COLO829 (cell line): ENCODE measurements at places on chromosomes 3 and 15.

DNA sequence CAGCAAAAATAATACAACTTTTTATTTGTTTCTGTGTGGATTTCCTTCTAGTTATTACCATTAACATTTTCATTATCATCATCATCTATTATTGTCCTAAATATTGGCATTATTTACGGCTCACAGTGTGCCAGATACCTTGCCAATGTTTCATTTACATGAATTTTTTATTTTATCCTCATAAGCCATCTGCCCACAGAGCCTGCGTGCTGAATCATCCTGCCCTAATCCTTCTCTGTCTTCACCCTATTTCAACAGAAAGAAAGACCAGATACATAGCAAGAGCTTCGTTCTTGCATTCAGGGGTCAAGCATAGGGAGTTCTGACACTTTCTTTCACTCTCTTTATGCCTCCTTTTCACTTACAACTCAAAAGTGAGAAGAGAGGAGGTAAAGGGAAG, 82.0 kb downstream of the KCNMB2 start:
- no peak for DNase-seq

DNA sequence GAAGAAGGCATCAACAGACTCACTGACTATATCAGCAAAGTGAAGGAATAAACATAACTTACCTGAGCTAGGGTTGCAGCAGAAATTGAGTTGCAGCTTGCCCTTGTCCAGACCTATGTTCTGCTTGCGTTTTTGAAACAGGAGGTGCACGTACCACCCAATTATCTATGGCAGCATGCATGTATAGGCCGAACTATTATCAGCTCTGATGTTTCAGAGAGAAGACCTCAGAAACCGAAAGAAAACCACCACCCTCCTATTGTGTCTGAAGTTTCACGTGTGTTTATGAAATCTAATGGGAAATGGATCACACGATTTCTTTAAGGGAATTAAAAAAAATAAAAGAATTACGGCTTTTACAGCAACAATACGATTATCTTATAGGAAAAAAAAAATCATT, 17.8 kb downstream of the LMOD3 start:
- DNase-seq, result no peak

- DNase-seq, result no peak
These were observed 14.6 kb downstream of the ZNF860 start for GRCh38 chr3:31996195-31996594.

DNA sequence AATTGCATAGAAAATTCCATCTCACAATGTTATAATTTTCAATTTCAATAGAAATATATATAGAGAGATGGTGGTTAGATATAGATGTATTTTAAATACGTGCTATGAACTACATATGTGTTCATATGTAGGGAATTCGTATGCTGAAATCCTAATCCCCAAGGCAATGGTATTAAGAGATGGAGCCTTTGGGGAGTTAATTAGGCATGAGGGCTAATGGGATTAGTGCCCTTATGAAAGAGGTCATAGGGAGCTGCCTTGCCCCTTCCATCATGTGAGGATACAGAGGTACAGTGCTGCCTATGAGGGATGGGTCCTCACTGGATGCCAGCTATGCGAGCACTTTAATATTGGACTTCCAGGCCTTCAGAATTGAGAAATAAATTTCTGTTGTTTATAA, 79.6 kb upstream of the CCDC54 start:
- DNase-seq, result no peak

DNA sequence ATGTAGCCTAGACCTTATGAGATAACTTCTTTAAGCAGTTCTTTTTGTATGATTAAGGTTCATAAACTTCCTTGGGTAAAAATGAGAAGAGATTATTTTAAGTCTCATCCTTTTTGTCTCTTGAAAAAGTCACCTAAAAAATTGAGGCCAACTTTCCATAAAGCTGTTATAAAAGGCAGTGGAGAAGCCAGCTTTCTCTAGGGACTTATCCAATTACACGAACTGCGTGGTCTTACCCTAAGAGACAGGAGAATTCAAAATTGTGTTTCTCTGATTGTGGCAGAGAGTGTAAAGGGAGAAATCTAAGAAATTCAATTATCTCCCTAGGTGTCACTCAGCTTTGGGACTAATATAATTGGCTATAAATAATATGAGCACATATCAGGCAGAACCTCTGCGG, 262.0 kb downstream of the SHOX2 start:
- no peak for DNase-seq

- DNase-seq, result no peak
These were observed 557.2 kb downstream of the TUSC7 start for GRCh38 chr3:117266806-117267205.

DNA sequence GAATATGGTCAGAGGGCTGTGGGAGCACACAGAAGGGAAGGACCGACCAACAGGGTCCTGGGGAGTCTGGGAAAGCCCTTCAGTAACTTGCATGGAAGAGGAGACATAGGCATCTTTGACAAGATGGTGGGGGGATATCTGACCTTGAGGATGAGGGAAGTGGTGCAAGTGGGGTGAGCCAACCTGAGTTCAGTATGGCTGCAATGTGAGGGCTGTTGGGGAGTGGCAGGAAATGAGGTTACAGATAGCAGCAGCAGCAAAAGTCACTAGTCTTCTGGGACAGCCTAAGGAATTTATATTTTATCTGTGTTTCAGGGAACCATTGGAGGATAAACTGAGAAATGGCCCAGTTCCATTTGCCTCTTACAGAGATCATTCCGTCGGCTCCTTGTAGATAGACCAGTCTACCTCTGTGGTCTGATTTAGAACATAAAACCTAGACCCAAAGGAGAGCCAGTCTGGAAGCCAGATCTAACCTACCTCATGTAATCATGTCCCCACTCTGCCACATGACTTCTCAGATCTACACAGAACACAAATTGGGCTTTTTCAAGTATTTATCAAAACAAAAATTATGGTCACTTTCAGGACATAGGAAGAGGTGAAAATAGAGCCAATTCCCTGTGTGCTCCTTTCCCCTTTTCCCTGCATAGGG, 75.6 kb downstream of the ST6GAL1 start:
- DNase-seq, result no peak

- DNase-seq, result no peak
These were observed 1.1 kb downstream of the SNRK start for GRCh38 chr3:43287500-43287873.

GRCh38 chr15:98003518-98003917, 43.0 kb downstream of the ARRDC4 start:
- DNase-seq, result no peak

DNA sequence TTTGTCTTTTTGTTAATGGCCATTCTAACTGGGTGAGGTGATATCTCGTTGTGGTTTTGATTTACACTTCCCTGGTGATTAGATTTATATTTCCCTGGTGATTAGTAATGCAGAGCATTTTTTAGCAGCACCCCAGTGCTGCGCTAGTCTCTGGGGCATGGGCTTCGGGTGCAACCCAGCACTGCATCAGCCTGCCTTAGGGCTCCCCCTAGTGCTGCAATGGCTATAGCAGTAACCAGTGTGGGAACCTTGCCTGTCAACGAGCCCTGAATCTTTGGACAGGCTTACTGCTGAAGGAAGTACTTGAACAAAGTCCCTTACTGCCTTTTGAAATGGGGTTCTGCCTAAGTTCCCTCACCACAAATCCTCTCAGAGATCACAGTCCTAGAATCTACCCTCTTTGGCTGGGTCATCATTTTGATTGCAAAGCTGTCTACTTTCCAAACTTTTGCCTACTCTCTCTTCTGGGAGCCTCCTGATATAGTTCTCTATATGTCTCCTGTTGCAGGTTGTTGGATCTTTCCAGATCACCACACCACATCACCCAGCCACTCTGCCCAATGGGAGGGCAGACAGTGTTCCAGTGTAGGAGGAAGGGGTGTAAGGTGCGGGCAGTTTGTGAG, 79.2 kb upstream of the CCNL1 start:
- peak; percentile 73 for DNase-seq

DNA sequence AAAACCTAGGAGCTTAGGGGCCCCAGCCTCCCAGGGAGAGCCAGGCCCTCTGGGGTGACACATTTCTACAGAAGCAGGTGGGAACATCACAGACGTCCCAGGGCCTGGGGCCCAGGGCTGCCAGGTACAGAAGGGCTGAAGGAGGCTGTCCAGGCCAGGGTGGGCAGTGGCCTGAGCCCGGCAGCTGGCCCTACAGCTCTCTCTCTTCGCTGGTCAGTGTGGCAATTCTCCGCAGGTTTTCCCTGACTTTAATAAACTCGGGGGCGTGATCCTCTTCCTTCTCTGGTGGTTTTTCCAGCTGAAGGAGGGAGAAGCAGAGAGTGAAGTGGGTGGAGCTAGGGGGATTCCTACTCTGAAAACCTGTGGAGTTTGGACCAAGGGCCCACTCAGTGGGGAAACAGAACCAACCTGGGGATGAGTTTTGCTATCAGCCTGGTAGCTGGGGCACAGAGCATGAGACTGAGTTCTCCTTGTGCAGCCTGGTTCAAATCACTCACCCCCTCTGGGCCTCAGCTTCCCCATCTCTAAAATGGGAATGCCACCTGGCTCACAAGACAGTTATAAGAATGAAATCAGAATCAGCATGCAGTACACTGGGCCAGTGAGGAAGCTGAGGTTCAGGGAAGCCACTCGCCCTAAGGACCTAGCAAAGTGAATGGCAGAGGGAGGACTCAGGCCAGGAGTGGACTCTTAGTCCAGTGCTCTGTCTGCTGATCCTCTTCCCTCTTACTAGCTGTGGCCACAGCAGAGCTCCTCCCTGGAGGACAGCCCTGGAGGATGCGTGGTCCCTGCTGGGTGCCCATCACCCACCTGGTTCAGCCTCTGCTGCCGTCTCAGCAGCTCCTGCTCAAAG, 10.6 kb downstream of the FAM107A start:
- DNase-seq, result no peak

DNA sequence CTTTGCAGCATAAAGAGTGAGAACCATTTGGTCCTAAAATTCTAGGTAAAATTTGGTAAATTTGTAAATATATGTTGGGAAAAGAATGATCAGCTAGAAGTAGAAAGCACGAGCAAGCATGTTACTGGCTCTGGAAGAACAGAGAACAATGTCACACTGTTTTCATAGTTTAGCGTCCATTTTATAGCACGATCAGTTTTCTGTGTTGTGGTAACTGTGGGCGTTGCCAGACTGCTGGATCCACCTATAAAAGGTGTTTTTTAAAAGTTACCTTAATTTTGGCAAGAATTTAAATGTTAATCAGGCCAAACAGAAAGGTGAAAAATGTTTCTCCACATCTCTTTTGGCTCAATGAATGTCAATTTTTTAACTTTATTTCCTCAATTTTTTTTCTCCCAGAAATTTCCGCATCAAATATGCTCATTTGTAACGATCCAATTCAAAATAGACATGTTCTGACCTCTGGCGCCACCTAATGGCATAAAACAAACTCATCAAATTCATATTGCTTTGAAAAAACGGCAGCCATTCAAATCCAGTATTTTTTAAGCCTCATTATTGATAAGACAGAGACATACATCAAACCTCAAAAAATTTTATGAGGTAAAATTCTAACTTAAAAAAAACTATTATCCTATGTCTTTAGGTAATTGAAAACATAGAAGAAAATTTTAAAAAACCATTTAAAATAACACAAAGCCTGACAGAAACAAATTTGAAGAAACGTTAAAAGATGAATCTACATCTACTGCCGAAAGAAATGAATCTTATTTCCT, 5.5 kb upstream of the GP5 start:
- peak; percentile 51 for DNase-seq

DNA sequence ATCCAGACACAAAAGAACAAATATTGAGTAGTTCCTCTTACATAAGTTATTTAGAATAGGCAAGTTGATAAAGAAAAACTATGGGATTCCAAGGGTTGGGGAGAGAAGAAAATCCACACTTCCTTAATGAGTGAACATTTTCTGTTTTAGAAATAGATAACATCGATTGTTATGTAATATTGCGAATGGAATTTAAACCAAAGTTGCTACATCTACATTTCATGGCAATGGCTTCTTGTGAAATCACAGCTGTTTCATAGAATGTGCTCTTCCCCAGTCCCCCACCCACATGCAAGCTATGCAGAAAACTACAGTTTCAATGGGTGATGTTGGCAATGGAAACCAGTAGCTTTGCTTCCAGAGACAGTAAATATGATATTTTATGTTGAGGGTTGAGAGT, 1639.5 kb downstream of the SI start:
- no peak for DNase-seq

DNA sequence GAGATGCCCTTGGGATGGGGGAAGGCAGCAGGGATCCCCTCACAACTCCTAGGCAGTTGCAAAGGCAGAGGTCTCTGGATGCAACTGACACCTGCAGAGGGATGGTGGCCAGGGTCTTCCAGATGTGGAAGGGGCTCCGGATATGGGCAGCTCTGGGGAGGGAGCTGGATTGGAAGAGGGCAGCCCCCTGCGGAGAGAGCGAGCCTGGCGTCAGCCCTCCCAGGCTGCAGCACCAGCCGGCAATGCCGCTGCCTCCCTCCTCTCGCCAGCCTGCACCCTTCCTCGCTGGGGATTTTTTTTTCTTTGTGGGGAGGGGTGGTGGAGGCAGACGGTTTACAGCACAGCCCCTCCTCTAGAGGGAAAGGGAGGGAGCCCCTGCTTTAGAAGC, 1.6 kb downstream of the INSYN1 start:
- no peak for DNase-seq

- DNase-seq, result no peak
These were observed 207.4 kb downstream of the CBLB start for GRCh38 chr3:105661461-105661860.

DNA sequence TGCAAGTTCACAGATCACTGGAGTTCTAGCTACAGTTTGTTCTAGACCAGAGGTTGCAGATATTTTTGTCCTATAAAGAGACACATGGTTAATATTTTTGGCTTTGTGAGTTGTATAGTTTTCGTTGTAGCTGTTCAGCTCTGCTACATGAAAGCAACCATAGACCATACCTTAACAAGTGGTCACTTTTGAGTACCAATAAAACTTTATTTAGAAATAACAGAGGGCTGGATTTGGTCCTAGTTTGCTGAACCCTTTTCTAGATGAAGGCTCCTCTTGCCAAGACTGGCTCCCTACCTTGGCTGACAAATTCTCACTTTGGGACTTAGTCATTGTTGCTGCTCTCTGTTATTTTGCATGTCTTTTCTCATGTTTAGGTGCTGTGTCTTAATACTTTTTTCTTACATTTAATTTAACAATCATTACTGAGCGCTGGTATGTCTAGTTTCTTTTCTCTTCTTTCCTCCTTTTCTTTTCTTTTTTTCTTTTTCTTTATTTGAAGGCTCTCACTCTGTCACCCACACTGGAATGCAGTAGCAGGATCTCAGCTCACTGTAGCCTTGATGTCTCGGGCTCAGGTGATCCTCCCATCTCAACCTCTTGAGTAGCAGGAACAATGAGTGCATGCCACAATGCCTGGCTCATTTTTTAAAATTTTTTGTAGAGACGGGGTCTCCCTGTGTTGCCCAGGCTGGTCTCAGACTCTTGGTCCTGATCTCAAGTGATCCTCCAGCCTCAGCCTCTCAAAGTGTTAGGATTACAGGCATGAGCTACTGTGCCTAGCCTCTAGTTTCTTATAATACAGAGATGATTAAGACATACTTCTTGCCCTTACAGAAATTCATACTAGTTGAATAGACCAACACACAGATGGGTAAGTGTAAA, 227.5 kb downstream of the PTPRG start:
- DNase-seq, result no peak

- DNase-seq, result no peak
These were observed 10.3 kb downstream of the GK5 start for GRCh38 chr3:142215106-142215505.

- no peak for DNase-seq
These were observed 15.3 kb downstream of the DPH6 start for GRCh38 chr15:35530698-35531097.
